Astrocyte (in vitro differentiated cells and primary cell): ENCODE measurements at places on chromosomes 11 and 22. TPM values are rescaled to one million over a fixed set of nuclear protein-coding genes. Genes with fewer than 3 reads are reported as not detected.

CAPN1 gene
- total RNA-seq: 178 and 217 TPM in 2 replicates

VSTM5 gene
- total RNA-seq: 0.19 and 0.45 TPM in 2 replicates

CXCR5 gene
- 0.07 and 0.12 TPM in 2 replicates for total RNA-seq

OR8A1 gene
- not detected in 2 replicates for total RNA-seq

ASRGL1 gene
- 2.4 and 3.2 TPM in 2 replicates for total RNA-seq

AIFM3 gene
- 0.48 and 0.67 TPM in 2 replicates for total RNA-seq

PHRF1 gene
- 38.0 and 38.3 TPM in 2 replicates for total RNA-seq
